ENCODE measurements at places on chromosomes 1 and 21.

- no peak for DNase-seq
Observed at GRCh38 chr1:213989002-213989855, 1.5 kb downstream of the PROX1 start.

DNA sequence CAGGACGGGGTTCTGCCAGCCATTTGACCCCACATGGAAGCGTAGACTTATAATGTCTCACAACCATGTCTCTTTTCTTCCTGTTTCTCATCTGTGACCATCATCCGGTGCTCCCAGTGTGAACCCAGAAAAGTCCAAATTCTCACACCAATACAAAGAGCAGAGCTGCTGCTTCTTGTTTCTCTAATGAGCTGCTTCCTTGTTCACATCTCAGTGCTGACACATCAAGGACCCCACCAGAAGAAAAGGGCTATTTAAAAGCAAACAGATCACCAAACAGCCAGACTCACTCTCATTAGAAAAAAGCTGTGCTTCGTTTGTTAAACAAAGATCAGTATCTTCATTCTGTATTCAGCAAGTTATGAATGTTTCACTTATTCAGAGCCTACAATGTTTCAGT lies 835 bp upstream of the LCE1D start:
- DNase-seq, result no peak

- no peak for DNase-seq
Observed at GRCh38 chr1:10084045-10084444, 51.3 kb downstream of the UBE4B start.

- no peak for DNase-seq
Observed at GRCh38 chr1:10682449-10683309, 113.8 kb downstream of the CASZ1 start.

- no peak for DNase-seq
Observed at GRCh38 chr1:50977575-50978143, 7.6 kb downstream of the CDKN2C start.

DNA sequence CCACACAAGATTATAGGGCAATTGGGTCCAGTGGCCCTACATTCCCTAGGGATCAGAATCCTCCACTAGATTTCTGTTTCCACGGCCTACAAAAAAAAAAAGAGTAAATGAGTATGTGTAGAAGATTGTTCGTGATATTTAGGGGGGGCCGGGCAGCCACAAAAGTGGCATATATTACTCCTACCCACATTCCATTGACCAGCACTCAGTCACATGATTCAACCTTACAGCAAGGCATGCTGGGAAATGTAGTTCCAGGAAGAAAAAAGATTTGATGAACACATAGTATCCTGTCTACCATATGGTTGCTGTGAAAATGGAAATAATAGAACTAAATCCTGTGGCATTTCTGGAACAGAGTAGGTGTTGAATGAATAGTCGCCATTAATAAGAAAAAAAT lies 43.4 kb upstream of the GJB5 start:
- DNase-seq, result no peak

- DNase-seq, result no peak
Observed at GRCh38 chr1:161962091-161962887, 61.4 kb downstream of the OLFML2B start.

GRCh38 chr1:85894651-85895050 lies 186.4 kb upstream of the ZNHIT6 start:
- no peak for DNase-seq

DNA sequence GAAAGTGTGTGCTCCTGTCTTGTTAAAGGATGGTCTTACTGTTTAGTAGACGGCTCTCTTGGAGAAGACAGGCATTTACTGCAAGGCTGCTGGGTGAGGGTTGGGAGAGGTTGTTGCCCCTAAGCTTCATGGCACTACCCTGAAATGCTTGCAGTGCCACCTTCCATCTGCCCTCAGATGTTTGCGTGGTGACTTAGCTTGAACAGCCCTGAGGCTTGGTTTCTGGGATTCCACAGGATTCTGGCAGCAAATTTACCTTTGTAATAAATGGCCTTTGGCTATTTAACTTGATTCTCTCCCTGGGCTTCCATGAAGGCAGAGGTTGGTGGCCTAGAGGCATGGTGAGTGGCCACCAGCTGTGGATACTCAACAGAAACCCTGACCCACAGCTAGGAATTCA lies 11.6 kb downstream of the MTARC1 start:
- no peak for DNase-seq

DNA sequence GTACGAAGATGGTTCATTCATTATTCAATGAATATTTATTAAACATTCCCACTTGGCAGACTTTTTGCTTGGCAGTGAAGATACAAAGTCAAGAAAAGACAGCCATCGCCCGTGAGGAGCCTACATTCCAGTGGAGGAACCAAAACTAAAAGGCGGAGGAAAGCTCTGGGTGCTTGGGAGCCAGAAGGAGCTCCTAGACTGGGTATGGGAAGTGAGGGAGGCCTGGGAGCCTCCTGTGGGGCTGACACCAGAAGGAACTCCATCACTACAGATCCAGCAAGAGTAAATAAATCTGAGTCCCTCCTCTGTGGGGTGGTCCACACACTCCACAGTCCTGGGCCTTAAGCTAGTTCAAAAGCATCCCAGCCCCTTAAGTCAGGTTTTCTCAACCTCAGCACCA lies 14.9 kb downstream of the RNASEL start:
- DNase-seq, result no peak

DNA sequence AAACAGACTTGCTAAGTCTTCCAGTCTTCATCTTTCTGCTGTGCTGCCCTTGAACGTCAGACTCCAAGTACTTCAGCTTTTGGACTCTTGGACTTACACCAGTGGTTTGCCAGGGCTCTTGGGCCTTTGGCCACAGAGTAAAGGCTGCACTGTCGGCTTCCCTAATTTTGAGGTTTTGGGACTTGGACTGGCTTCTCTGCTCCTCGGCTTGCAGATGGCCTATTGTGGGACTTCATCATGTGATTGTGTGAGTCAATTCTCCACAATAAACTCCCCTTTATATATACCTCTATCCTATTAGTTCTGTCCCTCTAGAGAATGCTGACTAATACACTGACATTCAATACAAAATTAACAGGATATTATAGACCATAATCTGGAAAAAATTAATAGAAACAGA lies 628.1 kb downstream of the PLPP3 start:
- no peak for DNase-seq

DNA sequence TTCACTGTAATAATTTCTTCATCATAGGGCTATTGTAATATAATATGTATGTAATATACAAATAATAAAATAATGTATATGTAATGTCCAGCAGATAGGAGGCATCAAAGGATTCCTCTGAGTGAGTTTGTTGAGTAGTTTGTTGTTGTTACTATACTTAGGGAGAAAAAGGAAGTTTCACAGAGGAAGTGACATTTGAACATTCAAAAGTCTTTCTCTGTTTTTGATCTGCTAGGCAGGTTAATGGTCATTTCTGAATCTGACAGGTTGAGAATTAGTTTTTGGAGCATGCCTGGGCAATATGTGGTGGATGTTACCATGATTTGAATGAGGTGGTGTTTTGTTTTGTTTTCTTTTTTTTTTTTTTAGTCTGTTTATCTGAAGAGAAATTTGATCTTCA lies 102.1 kb downstream of the NRDC start:
- DNase-seq, result no peak

DNA sequence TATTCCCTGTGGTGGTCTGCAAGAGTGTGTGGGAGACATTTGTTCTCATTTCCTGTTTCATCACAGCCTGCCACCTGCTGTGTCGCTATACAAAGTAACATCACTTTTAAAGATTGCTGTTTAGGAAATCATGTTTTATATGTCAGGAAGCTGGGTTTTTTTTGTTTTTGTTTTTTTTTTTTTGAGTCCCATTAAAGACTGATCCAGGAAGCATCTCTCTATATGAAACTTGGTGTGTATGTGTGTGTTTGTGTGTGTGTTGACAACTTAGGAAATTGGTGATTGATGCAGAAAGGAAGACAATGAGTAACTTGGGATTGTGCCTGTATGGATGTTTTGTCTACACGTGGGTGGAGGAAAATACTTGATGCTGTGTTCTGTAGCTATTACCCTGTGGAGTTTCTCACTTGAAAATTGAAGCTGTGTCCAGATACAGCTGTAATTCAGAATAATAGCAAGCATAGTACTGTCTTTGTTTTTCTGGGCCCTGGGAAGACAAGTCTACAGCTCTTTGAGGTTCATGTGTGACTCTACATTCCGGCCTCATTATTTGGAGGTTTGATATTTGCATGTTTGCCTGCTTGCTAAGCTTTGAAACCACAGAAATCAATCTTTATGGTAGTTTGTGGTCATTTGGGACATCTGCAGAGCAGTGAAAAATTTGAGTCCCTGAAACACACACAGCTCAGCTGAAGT lies 47.9 kb downstream of the LAMC1 start:
- DNase-seq, result no peak

DNA sequence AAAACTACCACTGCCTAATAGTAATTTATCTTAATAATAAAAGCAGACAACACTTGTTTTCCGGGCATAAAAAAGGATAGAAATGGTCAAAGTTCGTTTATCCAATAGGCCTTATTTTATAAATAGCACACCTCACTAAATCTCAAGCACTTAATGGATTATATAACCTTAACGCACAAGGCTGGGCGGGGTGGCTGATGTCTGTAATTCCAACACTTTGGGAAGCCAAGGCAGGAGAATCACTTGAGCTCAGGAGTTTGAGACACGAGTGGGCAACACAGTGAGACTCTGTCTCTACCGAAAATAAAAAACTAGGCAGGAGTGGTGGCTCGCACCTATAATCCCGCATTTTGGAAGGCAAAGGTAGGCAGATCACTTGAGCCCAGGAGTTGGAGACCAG lies 12.4 kb downstream of the EIF4G3 start:
- DNase-seq, result no peak

GRCh38 chr1:110616587-110616986 lies 10.4 kb upstream of the KCNA2 start:
- DNase-seq, result no peak

- DNase-seq, result no peak
Observed at GRCh38 chr1:28056129-28056925, 32.1 kb downstream of the EYA3 start.

DNA sequence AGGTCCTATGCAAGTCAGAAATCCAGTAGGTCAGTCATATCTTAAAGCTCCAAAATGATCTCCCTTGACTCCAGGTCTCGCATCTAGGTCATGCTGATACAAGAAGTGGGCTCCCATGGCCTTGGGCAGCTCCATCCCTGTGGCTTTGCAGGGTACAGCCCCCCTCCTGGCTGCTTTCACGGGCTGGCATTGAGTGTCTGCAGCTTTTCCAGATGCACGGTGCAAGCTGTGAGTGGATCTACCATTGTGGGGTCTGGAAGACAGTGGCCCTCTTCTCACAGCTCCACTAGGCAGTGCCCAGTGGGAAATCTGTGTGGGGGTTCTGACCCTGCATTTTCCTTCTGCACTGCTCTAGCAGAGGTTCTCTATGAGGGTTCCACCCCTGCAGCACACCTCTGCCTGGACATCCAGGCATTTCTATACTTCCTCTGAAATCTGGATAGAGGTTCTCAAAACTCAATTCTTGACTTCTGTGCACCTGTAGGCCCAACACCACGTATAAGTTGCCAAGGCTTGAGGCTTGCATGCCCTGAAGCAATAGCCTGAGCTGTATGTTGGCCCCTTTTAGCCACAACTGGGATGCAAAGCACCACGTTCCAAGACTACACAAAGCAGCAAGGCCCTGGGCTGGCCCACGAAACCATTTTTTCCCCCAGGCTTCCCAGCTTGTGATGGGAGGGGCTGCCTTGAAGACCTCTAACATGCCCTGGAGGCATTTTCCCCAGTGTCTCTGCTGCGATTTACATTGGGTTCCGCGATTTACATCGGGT lies 472.7 kb downstream of the NPHP4 start:
- no peak for DNase-seq

DNA sequence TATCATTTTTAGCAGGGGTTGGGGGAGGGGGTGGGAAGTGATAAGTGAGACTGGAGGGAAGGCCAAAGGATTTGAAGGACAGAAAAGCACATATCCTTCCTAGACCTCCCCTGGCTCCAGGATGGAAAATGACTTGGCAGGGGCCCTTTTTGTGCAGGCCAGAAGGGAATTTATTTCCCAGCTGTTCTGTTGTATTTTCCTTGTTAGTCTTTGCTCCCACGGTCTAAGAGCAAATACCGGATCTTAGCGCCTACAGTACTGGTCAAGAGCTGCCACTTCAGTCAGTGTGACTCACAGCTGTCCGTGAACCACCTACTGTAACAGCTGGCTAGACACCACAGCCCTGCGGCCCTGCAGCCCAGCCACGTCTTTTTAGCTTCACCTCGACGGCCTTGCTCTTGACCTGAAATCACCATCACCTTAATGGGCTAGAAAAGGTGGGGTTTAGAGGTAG lies 51.0 kb upstream of the ERRFI1 start:
- DNase-seq, result no peak

- DNase-seq, result no peak
Observed at GRCh38 chr1:37999430-38000232, 5.7 kb downstream of the FHL3 start.

GRCh38 chr1:115166531-115167091 lies 77.3 kb upstream of the TSPAN2 start:
- no peak for DNase-seq

GRCh38 chr1:202645097-202645476 lies 65.2 kb downstream of the SYT2 start:
- no peak for DNase-seq

GRCh38 chr1:241675983-241676382 lies 23.9 kb downstream of the WDR64 start:
- DNase-seq, result no peak

DNA sequence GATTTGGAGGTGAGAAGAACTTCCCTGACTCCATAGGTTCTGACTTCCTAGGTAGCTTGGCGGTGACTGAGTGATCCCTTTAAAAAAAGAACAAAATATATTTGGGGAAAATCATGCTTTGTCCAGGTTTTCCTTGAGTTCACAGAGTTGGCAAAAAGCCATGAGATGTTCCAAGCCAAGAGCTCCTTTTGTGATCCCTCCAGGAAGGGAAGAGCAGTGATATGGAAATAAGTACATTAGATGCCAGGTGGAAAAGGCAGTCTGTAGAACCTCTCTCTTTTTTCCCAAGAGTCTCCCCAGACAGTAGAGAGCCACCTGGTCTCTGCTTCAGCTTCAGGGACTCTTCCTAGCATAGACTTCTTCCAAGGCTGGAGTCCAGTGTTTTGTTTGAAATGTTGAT lies 10.2 kb downstream of the TLCD4 start:
- DNase-seq, result no peak

DNA sequence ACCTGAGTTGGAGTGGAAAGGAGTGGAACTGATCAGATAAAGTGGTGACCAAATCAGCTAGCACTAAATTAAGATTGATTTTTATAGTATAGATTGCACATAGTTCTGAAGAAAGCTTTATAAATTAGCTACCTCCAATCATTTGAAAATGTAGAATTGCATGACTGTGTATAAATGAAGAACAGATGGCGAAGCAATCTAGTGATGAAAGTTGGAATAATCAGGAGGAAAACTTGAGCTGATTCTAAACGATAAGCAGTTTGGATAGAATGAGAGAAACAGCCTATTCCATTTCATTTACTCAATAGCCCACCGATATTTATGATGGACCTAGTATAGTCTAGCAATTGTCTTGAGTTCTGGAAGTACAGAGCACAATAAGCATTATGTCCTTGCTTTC lies 661.5 kb downstream of the PLA2G4A start:
- DNase-seq, result no peak

DNA sequence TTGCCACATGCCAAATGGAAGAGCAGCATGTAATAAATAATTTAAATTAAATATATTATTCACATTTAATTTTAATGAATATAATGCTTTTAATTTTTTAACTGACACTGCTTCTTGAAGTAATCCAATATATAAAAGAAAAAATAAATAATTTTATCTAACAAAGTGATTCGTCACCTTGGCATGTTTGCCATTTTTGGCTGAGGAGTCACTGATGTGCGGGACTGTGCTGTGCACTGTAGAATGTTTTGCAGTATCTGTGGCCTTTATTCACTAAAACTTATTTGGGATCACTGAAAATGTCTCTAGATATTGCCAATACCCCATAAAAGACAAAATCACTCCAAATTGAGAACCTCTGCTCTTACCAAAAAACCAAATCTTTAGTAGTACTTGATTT lies 807.8 kb downstream of the BRINP3 start:
- no peak for DNase-seq
